NCI-H2107 (cell line): ENCODE measurements at places on chromosomes 2 and 18.

GRCh38 chr18:56312551-56313335 is 325.6 kb downstream of the TXNL1 start:
- no peak for DNase-seq

- DNase-seq = no peak
These were observed 47.2 kb upstream of the RAB12 start for GRCh38 chr18:8562070-8562469.

GRCh38 chr18:10245846-10246175 is 208.6 kb upstream of the APCDD1 start:
- no peak for DNase-seq

DNA sequence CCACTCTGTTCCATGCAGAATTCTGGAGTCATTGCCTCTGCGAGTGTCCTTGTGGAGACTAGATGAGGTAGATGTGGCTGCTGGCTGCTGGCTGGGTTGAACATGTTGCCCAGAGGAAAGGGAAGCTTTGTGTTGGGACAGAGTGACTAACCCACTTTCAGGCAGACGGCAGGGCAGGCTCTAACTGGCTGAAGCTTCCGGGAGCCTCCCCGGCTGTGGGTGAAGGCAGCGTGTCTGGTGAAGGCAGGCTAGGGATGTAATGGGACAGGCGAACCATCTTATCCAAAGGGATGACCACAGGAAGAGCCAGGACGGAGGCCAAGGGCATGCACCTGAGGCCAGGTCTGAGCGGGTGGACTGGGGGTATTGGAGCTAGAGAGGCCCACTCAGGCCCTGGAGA is 16.0 kb downstream of the ASPRV1 start:
- no peak for DNase-seq

GRCh38 chr2:8627019-8627691 is 54.7 kb upstream of the ID2 start:
- no peak for DNase-seq

- DNase-seq = no peak
These were observed 473.8 kb upstream of the SPHKAP start for GRCh38 chr2:228655331-228655730.

DNA sequence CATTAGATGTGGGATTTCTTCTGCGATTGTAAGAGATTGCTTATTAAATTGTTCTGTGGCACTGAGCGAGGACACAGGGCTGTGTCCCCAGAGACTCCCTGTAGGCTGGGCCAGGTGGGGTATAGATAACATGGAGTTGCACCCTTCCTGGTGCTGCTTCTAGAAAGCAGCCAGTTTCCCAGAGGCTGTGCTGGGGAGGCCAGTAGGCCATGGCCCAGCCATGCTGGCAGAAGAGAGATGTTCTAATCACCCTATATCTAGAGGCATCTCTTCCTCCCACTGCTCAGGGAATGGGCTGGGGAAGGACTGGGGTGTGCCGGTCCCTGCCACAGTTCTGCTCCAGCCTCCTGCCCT is 66.9 kb downstream of the HS1BP3 start:
- no peak for DNase-seq

- no peak for DNase-seq
These were observed 8.1 kb downstream of the KLHL14 start for GRCh38 chr18:32764611-32765244.

DNA sequence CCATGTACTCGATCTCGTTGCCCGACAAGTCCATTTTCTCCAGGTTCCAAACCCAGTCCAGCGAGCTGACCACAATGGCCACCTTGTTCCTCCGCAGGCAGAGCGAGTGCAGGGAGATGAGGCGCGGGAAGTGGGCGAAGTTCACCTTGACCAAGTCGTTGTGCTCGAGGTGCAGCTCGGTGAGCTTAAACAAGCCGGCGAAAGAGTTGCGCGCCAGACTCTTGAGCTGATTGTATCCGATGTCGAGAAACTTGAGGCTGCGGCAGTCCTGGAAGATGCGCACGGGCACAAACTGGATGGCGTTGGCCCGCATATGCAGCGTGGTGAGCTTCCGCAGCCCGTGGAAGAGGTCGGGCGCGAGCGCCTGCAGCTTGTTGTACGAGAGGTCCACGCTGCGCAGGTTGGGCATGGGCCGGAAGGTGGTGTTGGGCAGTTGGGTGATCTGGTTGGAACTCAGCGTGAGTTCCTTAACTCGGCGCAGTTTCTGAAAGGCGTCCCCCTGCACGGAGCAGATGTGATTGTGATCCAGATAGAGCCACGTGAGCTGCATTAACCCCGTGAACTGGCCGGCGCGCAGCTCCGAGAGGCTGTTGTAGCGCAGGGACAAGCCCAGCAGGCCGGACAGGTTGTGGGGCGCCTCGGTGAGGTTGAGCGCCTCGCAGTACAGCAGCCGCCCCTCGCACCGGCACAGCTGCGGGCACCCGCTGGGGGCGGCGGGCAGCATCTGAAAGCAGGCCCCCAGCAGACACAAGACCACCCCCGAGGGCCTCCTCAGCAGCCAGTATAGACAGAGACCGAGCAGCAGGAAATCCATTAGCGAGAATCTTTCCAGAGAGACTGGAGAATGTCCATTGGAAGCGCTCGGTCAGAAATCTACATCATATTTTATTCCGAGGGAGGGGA is 1.3 kb downstream of the LRRTM1 start:
- DNase-seq = no peak
